CD4-positive, alpha-beta memory T cell (primary cell): ENCODE measurements at places on chromosomes 5 and 9.

DNA sequence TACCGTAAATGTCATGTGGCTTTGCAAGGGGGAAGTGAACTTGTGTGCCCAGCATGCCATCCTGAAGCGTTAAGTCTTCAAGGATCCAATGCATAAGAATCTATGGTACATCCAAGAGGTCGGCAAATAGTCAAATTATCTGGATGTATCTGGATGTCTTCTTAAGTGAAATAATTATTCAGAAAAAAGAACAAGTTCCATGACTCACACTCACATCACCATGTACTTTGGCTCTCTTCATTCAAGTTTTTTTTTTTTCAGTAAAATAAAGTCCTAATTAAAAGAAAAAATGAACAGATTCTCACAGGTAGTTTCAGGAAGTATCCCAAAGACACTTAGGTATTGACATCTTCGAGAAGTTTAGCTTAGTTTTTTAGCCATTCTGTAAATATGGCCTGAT, 62.7 kb upstream of the MEGF10 start:
- DNase-seq, result no peak

DNA sequence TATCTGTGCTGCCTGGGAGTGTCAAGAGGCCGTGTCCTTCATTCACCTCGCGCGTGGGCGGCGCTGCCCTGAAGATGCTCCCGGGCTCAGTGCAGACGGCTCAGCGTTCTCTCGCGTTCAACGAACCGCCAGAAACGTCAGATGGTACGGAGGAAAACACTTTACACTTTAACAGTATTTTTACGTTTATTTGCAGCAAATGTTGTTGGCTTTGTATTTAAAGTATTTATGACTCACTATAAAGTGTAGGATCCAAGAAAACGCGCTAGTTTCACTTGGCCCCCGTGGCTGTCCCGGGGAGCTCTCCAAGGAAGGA, 544 bp upstream of the ERCC6L2 start:
- DNase-seq, result no peak

DNA sequence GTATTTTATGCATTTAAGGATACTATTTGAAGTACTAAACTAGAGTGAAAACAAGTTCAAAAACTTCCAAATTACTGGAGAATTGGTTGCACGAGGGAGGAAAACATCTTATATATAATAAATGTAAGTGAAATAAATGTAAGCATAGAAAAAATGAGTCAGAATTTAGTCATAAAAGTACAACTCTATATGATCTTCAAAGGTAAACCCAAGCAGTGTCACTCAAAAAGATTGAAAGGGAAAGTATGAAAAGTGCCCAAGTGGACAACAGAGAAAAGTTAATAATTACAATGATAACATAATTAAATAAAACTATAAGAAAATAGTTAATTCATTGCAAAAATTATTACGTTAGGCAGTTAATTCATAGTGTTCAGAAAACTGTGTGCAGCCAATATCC, 2288.5 kb upstream of the C9orf72 start:
- no peak for DNase-seq

DNA sequence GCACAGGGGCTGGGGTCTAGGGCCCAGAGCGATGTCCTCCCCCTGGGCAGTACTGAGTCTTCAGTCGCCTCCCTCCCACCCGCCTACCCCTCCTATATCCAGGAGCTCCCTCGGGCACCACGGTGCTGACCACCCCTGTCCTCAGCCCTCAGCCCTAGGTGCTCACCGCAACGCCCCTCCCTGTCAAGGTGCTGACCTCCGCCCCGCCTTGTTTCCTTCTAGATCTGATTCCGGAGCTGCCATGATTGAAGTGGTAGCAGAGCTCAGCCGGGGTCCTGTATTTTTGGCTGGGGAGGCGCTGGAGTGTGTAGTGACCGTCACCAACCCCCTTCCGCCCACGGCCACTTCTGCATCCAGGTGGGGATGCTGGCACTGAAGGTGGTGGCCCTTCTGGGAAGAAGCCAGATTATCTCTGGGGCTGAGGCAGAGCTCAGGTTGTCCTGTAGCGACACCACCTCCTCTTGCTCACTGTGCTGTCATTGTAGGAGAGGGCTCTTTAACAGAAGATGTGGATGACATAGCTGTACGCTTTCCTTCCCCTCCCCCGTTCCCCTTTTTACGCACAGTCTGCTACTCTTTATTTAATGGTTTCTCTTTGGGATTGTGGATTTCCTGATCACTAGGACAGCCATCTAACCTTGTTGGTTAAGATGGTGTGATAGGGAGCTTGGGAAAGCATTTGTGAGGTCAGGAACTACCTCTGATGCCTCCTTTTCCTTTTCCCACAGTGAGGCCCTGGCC, 598 bp downstream of the RGP1 start:
- peak; percentile 64 for DNase-seq

DNA sequence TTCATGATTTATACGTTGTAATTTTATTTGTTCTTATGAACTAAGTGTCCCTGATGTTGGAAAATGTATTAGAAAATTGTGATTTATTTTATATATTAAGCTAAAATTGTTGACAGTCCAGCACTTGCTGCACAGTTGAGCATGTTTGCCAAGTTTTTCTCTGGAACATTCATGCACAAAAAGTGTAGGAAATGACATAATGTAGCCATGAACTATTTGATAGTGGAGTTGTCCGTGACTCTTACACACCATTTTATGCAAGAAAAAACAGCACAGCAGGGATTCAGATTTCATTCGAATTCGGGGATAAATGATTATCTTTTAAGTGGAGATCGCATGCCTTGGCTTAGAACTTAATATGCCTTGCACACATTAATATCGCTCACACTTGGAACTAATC, 708.6 kb upstream of the WWC1 start:
- DNase-seq, result no peak

GRCh38 chr5:80569961-80570786, at the start of gene ANKRD34B:
Gene ANKRD34B (minus strand): TSS chr5:80570280. CDS start chr5:80560019, 10,261 bp downstream.
- DNase-seq, result no peak

DNA sequence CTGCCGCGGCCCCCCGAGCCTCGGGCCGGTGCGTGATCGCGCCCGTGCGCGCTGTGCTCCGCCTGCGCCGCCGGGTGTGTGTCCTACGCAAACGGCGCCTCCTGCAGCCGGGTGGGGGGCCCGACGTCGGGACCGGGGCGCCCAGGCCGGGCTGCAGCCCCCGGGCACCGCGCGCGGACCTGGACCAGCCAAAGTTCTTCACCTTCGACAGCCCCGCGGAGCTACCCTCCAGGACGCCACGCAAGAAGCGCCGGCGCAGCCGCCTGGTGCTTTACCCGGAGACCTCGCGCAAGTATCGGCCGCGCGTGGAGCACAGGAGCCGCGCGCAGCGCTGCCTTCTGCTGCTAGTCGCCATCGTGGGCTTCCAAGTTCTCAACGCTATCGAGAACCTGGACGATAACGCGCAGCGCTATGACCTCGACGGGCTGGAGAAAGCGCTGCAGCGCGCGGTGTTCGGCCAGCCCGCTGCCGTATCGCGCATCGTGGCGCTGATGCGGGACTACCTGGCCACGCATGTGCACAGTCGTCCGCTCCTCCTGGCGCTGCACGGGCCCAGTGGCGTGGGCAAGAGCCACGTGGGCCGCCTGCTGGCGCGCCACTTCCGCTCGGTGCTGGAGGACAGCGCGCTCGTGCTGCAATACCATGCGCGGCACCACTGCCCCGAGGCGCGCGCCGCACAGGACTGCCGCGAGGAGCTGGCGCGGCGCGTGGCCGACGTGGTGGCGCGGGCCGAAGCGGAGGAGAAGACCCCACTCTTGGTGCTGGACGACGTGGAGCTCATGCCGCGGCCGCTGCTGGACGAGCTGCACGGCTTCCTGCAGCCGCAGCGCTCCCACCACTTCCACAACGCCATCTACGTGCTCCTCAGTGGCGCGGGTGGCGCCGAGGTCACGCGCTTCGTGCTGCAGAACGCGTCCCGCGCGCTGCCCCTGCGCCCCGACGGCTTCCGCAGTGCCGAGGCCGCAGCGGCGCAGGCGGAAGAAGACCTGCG, 1.5 kb downstream of the TOR4A start:
- no peak for DNase-seq

DNA sequence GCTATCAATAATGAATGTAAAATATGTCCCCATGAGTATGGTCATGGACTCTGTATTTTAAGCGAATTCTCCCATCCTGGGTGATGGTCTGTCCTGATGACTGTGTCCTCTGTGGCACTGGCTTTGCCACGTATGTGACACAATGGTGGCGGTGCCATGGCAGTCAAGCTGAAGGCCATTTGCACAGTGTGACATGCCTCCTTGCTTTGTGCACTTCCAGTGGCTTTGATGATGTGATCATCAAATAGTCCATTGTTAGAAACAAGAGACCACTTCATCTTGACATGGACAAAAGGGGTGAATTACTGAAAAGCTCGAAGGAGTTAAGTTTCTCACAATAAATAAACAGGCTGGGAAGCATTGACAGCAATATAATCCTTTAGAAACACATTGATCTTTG, 31.0 kb upstream of the PRRC1 start:
- DNase-seq, result no peak

DNA sequence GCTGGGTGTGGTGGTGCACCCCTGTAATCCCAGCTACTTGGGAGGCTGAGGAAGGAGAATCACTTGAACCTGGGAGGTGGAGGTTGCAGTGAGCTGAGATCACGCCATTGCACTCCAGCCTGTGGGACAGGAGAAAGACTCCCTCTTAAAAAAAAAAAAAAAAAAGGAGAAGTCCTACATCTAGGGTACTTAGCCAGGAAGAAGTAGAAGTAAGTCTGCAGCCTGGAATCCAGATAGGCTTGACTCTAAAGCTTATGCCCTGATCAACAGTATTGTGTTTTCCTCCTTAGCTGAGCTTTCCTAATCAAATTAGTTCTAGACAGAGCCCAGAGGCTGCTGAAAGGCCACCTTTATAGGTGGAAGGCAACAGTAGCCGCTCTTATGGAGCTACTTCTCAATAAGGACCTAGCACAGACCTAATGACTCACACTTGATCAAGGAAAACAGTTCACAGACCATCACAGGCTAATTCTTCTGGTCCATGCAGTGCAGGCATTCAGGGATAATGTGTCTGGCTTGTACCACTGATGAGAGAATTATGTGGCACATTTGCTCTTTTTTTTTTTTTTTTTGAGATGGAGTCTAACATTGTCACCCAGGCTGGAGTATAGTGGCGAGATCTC, 105.5 kb upstream of the KLF4 start:
- no peak for DNase-seq

DNA sequence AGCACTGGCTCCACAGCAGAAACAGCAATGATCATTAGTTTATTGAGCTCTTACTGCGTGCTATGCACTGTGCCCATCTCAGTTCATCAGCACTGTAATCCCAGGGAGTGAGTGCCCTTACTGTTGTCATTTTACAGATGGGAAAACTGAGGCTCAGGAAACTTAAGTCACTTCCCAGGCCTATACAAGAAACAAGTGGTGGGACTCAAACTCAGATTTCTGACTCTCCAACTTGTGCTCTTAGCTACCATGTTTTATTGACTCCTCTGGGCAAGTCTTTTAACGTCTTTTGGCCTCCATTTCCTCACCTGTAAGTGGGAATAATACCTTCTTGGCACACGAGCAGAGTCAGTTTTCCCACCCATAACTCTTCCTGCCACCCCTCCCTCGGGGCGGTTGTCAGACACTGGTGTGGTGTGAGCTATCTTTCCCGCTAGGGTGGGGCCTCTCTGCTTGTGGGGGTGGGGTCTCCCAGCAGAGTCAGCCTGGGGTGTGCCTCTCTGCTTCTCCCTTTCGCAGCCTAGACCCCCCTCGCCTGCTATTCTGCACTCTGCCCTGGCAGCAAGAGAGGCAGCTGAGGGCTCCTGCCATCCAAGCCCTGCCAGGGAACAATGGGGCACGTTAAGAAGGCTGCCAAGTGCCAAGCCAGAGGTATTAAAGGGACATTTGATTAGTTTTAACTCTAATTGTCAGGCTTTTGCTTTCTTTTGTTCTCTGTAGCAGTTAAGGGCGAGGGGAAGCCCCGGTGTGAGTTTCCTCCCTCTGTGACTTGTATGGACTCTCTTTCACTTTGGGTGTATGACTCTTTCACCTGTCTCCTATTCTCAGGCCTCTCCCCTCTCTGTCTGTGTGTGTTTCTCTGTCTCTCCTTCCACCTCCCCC, 12.1 kb downstream of the GALNT10 start:
- peak; percentile 47 for DNase-seq

GRCh38 chr5:149610589-149611255, 29.4 kb downstream of the ARHGEF37 start:
- DNase-seq, result no peak

DNA sequence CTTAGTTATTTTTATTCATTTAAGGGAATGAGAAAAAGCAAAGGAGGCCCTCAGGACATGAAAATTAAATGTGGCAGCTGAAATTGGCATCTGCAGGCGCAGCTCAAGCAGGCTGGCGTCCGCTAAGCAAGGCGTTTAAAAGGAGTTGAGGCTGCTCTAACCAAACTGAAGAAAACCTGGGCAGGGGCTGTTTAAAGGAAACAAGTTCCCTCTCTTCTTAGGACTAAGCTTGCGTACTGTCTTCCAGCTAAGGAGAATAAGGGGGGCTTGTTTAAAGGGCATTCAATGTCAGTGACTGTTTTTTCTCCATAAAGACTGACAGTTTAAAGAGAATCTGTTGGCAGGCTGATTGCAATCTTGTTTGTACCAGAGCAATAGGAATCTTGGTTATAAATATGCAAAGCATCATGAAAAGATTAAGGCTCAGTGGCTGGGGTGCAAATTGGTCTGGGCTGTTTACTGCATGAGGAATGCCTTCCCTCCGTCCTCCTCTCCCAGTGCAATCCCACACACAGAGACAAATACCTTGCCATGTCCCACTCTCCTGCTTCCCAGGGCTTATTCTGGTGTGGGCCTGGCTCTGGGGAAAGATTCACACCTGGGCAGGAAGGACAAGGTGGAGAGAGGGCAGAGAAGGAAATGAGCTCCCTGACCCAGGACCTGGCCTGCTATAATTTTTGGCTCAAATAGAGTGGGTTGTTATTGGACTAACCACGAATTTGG, 85.9 kb upstream of the LIFR start:
- DNase-seq, result no peak

DNA sequence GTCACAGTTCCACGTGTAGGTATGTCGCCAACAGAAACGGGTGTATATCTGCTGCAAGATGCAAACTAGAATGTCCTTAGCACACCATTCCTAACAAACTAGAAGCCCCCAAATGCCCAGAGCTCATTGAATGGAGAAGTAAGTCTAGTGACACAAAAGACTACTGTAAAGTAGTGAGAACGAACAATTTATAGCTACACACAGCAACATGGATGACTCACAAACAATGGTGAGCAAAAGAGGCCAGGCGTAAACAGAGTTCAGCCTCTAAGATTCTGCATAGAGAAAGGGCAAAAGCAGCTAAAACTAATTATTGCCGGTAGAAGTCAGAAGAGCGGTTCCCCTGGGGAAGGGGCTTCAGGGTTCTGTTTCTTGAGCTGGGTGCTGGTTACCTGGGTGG, 74.7 kb downstream of the AMBP start:
- DNase-seq, result no peak

GRCh38 chr9:3992924-3993323, 306.9 kb downstream of the GLIS3 start:
- DNase-seq, result no peak
